T-helper 17 cell (primary cell): ENCODE measurements at places on chromosomes 11 and 22. TPM values are rescaled to one million over a fixed set of nuclear protein-coding genes. Genes with fewer than 3 reads are reported as not detected.

Gene RIMBP3C
- 0.34 TPM for total RNA-seq

Gene SEC14L3
- not detected for total RNA-seq

DNA sequence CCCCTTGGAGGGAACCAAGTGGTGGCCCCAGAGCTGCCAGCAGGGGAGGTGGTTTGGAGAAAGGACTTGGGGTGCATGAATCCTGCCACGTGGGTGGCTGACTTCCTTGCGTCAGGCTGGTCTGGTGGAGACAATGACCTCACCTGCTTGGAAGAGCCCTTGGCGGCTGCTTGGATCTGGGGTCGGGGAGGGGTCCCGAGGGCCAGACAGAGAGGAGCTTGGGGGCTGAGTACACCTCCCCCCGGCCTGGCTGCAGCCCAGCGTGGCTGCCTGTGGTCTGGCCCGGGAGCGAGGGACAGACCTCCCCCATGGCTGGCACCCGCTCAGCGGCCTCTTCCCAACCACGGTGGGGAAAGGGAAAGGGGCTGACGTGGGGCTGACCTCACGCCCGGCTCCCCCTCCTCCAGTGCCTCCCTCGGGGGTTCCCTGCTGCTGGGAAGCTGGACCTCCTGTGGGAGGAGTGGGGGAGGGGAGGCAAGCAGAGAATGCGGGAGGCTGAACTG lies 13.8 kb downstream of the LIF start:
- DNase-seq: no peak
- no peaks in the 10 kb centered on the region for H3K36me3 ChIP-seq
- H3K4me3 ChIP-seq: no peak overlapping the region
- no peaks in the 10 kb centered on the region for H3K27me3 ChIP-seq
- H3K27ac ChIP-seq: no peak overlapping the region
- H3K4me1 ChIP-seq: peaks cover 16% of the 10 kb centered on the region

DNA sequence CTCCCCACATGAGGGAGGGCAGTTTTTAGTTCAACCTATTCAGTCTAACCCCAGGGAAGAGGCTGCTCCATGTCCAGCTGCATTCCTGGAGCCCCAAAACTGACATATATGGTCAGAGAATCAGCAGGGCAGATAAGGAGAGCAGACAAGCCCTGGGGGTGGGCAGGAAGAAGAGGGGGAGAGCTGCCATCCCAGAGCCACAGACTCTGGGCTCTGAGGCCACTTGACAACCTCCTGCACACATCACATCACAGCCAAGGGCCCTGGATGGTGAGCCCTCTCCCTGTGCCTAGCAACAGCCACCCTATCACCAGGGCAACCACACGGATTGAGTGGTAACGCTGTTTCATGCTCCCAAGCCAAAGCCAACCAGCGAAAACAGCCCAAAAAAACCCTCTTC lies 3.1 kb downstream of the ARHGAP1 start:
- H3K27me3 ChIP-seq: no peaks in the 10 kb centered on the region
- no peak overlapping the region for H3K4me3 ChIP-seq
- H3K27ac ChIP-seq: peak overlapping the region; percentile 97
- DNase-seq: no peak
- H3K36me3 ChIP-seq: no peaks in the 10 kb centered on the region

- peaks cover 47% of the 10 kb centered on the region for H3K4me1 ChIP-seq
- DNase-seq: no peak
- peak overlapping the region; percentile 98 for H3K27ac ChIP-seq
- H3K4me3 ChIP-seq: peak overlapping the region; percentile 76
Observed at GRCh38 chr22:39089928-39090327, 7.1 kb upstream of the APOBEC3H start.

DNA sequence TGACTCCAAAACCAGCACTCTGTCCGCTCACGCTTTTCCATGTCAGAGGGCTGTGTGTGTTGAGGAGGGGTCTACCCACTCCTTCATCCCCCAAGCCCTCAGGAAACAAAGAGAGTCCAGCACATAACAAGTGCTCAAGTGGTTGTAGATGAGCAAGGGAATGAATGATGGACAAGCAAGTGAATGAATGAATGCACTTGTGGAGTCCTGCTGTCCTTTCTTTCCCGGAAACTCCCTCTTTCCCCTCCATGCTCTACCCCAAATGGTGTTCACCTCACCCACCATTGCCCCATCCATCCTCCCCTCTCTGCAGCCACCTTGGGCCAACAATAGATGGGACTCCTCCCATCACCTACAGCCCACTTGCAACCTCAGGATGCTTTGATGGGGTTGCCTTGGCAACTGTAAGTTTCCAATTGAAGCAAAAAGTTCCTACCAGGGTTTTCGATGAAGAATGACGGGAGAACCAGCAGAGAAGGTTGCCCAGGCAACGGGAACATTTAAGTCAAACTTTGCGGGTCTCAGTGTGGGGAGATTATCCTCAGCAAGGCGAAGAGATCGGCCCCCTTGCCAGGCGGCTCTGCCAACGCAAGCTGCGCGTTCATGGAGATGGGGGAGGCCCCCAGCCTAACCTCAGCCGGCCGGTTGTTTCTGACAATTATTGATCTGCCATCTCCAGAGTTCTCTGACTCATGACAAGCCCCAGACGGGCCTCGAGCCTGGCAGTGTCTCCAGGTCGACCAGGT lies 51.1 kb downstream of the MCM5 start:
- H3K27ac ChIP-seq: no peak overlapping the region
- H3K4me3 ChIP-seq: no peak overlapping the region
- no peak for DNase-seq
- peaks cover 8% of the 10 kb centered on the region for H3K36me3 ChIP-seq
- H3K27me3 ChIP-seq: no peaks in the 10 kb centered on the region
- H3K4me1 ChIP-seq: peaks cover 12% of the 10 kb centered on the region

GRCh38 chr22:20553947-20554741 lies 46.7 kb downstream of the MED15 start:
- peaks cover 62% of the 10 kb centered on the region for H3K4me1 ChIP-seq
- H3K27ac ChIP-seq: peak overlapping the region; percentile 97
- no peak for DNase-seq
- peak overlapping the region; percentile 39 for H3K4me3 ChIP-seq

GRCh38 chr22:44395118-44396005 lies 82.6 kb upstream of the SHISAL1 start:
- H3K27me3 ChIP-seq: peaks cover 35% of the 10 kb centered on the region
- H3K4me3 ChIP-seq: no peak overlapping the region
- no peak overlapping the region for H3K27ac ChIP-seq
- peaks cover 2% of the 10 kb centered on the region for H3K36me3 ChIP-seq

GRCh38 chr22:49655168-49655812 lies 172.4 kb downstream of the BRD1 start:
- DNase-seq: no peak
- peaks cover 6% of the 10 kb centered on the region for H3K36me3 ChIP-seq
- H3K4me3 ChIP-seq: peak overlapping the region; percentile 96
- H3K4me1 ChIP-seq: peaks cover 21% of the 10 kb centered on the region
- no peak overlapping the region for H3K27ac ChIP-seq

- no peak for DNase-seq
- peaks cover 6% of the 10 kb centered on the region for H3K4me1 ChIP-seq
- H3K36me3 ChIP-seq: no peaks in the 10 kb centered on the region
- H3K27me3 ChIP-seq: peaks cover 30% of the 10 kb centered on the region
- no peak overlapping the region for H3K27ac ChIP-seq
- H3K4me3 ChIP-seq: no peak overlapping the region
Observed at GRCh38 chr11:111982019-111982464, 43.2 kb upstream of the DLAT start.
